Thymus (tissue), 14 donors: ENCODE measurements at places on chromosomes 1 and 21. TPM values are rescaled to one million over a fixed set of nuclear protein-coding genes. Genes with fewer than 3 reads are reported as not detected.

GRCh38 chr1:40047276-40047675 lies 6.7 kb downstream of the CAP1 start:
- no peak for DNase-seq

- DNase-seq = no peak
These were observed 13.8 kb downstream of the TMEM51 start for GRCh38 chr1:15167386-15167785.

GRCh38 chr1:212752934-212753497 lies 38.6 kb downstream of the NSL1 start:
- peak; percentile 18 for DNase-seq

Gene LCE6A
- total RNA-seq = not detected

GRCh38 chr1:212587016-212587887 lies 21.3 kb upstream of the ATF3 start:
- no peak for DNase-seq

DNA sequence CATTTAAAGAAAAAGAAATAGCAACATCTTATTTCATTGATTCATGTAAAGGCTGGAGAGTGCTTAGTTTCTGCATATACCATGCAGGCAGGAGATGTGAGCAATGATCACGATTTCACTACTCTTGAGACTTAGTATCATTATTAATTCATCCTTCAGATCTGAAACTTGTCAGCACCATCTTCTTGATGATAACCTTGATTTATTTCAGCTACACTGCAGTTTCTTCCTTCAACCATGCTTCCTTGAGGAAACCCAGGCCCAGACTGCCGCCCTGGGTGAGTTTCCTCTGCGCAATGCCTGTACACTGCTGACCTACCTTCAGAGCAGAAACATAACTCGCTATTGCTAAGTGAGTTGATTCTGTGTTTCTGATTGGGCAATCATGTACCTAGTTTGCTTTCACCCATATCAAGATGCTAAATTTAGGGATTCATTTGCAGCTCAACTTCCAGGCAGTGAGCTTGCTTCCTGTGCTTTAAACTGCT lies 13.5 kb upstream of the BCL10 start:
- no peak for DNase-seq

DNA sequence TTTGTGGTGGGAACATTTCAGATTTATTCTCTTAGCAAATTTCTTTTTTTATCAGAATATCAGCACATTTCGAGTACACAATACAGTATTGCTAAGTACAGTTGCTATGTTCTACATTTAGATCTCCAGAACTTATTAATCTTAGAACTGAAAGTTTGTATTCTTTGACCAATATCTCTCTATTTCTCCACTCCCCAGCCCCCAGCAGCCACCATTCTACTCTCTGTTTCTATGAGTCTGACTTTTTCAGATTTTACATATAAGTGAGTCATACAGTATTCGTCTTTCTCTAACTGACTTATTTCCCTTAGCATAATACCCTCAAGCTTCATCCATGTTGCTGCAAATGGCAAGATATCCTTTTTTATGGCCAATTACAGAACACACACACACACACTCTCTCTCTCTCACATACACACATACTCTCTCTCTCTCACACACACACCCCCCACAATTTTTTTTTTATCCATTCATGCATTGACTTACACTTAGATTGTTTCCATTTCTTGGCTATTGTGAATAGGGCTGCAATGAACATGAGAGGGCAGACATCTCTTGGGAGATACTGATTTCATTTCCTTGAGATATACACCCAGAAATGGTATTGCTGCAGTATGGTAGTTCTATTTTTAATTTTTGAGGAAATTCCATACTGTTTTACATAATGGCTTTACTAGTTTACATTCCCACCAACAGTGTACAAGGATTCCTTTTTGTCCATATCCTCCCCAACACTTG lies 15.7 kb downstream of the RPTN start:
- DNase-seq = no peak

DNA sequence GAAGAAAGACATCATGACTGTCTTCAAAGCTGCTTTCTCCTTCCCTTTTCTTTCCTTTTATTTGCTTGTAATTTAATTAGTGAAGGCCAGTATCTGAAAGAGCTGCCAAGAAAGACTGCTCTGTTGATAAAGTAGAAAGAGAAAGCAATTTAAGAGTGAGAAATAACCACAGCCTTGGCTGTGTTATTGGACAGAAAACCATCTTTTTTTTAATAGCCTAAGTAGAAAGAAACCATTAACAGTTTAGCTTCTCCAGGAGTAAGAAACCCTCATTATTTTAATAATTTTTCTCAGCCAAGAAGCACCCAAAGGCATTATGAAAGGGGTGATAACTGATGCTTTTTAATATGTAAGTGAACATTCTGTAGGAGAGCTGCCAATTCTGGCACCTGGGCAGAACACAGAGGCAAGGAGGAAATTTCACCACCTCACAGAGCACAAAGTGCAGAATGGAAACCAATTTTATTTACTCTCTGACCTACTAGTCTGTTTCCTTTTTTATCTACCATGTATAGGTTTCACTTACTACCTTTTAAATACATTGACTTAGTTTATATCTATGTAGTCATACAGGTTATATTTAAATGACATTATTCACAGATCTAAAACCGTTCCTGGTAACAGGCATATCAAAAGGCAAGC lies 703.2 kb downstream of the MRPL39 start:
- no peak for DNase-seq

DNA sequence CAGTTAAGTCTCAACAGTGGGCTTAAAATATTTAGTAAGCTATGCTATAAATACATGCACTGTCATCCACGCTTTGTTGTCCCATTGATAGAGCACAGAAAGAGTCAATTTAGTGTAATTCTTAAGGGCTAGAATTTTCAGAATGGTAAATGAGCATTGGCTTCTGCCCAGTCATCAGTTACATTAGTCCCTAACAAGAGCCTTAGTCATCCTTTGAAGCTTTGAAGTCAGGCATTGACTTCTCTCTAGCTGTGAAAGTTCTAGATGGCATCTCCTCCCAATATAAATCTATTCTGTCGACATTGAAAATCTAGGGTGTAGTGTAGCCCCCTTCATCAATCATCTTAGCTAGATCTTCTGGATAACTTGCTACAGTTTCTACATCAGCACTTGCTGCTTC lies 12.0 kb upstream of the LPGAT1 start:
- no peak for DNase-seq

Gene AUNIP
- 4.5 TPM for total RNA-seq

DNA sequence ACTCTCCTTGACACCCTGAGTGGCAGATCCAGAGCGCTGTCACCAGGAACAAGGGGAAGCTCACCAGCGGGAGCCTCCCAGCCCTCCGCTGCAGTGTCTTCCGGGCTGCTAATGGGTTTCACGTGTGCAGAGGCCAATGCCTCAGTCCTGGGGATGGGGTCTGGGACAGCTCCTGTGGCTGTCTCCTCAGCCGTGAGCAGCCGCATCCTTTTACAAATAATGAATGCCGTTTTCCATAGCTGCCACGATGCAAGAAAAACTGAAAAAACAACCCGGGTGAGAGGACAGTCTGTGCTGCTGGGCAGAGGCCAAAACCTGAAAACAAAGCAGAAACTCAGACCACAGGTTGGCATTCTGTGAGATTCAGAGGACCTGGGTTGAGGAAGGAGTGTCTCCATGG lies 212.2 kb upstream of the RAB4A start:
- no peak for DNase-seq

- DNase-seq = peak; percentile 52
These were observed 184.0 kb downstream of the CDC7 start for GRCh38 chr1:91684481-91685196.

DNA sequence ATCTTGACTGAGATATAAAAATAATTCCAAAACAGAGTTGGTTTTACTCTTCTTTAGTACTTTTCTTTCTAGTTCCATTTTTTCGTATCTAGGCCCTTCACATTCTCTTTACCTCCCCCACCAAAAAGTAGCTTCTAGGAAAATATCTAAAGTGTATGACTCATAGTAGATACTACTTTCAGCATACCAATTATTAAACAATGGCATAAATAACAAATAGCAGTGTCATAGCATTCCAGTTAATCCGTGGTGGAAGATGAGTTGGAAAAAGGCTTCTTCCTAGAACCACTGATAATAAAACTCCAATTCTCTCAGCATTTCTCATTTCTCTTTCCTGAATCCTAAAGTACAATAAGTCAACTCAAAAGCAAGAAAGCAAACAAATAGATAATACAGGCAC lies 859.0 kb upstream of the B3GALT2 start:
- no peak for DNase-seq

- no peak for DNase-seq
These were observed 2.4 kb upstream of the TMEM125 start for GRCh38 chr1:43267291-43267805.

GRCh38 chr1:8706995-8707396 lies 110.4 kb downstream of the RERE start:
- DNase-seq = no peak

DNA sequence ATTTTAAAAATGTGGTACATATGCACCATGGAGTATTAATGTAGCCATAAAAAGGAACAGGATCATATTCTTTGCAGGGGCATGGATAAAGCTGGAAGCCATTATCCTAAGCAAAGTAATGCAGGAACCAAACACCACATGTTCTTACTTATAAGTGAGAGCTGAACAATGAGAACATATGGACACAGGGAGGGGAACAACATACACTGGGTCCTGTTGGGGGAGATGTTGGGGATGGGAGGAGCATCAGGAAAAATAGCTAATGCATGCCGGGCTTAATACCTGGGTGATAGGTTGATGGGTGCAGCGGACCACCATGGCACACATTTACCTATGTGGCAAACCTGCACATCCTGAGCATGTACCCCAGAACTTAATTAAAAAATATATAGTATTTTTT lies 352.5 kb upstream of the KAZN start:
- DNase-seq = no peak

Gene LEFTY1
- 0.47 TPM for total RNA-seq

Gene KRTAP6-2
- total RNA-seq = not detected

GRCh38 chr1:162242804-162243203 lies 133.8 kb downstream of the SPATA46 start:
- DNase-seq = no peak

DNA sequence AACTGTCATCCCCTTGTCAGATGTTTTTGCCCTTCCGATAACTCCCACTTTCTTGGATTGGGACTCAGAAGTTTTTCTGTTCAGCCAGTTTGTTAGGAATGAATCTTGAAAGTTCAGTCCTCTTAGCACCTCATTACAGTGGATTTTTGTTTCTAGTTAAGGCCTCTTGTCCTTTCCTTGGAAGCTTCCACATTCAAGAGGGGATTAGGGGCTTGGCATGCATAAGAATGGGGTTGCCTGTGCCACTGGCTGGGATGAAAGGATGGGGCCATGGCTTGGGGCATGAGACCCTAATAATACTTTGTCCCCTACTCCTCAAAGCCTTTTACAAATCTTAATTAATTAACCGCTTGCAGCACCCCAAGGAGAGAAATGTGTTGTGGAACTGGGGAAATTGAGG lies 2.4 kb upstream of the DHDDS start:
- no peak for DNase-seq

- no peak for DNase-seq
These were observed 650.3 kb downstream of the AJAP1 start for GRCh38 chr1:5304702-5305101.

Gene CFHR4
- 0.19 TPM for total RNA-seq

GRCh38 chr1:11550664-11551283 lies 71.8 kb downstream of the DISP3 start:
- DNase-seq = peak; percentile 74

Gene S100A12
- total RNA-seq = 35.8 TPM

DNA sequence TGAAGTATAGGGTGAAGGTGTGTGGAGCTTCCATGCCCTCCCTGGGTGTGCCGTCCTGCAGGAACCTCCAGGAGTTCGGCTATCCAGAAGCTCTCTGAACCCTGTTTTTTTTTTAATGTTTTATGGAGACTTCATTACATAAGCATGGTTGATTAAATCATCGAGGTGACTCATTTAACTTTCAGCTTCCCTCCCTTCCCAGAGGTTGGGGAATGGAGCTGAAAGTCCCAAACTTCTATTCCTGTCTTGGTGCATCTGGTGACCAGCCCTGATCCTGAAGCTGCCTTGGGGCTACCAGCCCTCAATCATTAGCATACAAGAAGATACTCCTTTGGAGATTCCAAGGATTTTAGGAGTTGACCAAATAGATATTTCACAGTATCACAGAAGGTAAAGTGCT lies 9.5 kb downstream of the RRP15 start:
- DNase-seq = no peak

GRCh38 chr1:206738370-206739366 lies 31.9 kb upstream of the IL19 start:
- no peak for DNase-seq

GRCh38 chr1:216178281-216178680 lies 245.0 kb downstream of the USH2A start:
- no peak for DNase-seq

DNA sequence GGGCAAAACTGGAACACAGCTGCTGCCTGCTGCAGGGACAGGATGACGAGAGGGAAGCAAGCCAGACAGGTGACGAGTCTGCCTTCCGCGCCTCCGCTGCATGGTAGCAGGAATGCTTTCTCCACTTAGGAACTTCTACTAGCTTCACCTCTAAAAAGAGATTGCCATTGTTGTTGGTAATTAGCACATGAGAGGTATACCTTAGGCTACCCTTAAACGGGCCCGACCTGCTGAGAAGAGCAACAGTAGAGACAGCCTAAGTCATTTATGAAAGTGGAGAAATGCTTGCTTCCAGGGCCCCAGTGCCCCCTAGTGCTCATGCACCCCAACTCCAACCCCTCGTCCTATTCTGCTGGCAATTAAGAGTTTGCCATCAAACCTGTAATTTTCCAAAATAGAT lies 96.9 kb upstream of the AKT3 start:
- no peak for DNase-seq

Gene TSPEAR
- total RNA-seq = 0.38 TPM

GRCh38 chr1:202680586-202681352 lies 29.5 kb downstream of the SYT2 start:
- DNase-seq = no peak

Gene NR1I3
- total RNA-seq = not detected

DNA sequence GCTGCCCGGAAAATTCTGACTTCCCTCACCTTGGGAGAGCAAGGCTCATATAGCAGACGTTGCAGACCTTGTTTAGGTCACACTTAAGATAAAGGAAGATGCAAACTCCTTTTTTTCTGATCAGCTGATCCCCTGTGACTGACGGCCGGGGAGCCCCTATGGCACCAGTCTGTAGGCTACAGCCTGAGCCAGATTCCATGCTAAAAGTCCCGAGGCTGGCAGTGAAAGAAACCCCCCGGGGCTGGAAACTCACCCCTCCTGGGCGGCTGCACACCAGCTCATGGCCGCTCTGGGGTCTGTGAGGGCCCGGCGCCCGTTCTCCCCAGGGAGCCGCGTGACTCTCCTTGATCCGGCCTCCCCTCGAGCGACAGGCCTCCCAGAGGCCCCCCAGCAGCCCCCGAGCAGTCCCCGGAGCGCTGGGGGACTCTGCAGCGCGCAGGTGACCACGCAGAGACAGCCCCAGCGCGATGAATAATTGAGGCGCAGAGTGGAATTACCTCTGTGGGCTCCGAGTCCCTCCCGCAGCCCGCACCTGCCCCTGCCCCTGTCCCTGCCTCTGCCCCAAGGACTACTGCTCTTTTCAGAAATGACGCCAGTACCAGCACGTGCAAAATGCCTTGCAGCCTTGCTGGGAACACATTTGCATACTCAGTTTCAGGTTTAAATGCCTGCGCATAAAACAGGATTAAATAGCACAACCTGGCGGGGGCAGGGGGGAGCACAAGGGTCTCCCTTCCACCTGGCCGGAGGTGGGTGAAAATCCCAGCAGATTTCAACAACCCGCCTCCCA lies 62.6 kb upstream of the CLDN14 start:
- DNase-seq = no peak

Gene PROK1
- 0.19 TPM for total RNA-seq

GRCh38 chr1:208252836-208253576 lies 8.8 kb upstream of the PLXNA2 start:
- DNase-seq = no peak

Gene TNFRSF25
- total RNA-seq = 29.1 TPM
